Astrocyte (in vitro differentiated cells and primary cell): ENCODE measurements at places on chromosomes 11 and 22.

GRCh38 chr11:115222218-115222862, 281.9 kb downstream of the CADM1 start:
- peaks cover 26% of the 10 kb centered on the region for H3K4me1 ChIP-seq
- DNase-seq = peak; percentile 98
- peak overlapping the region; percentile 44 for H3K27ac ChIP-seq
- no peaks in the 10 kb centered on the region for H3K36me3 ChIP-seq
- no peak overlapping the region for H3K4me3 ChIP-seq

GRCh38 chr22:23306926-23307325, 126.6 kb downstream of the BCR start:
- peaks cover 35% of the 10 kb centered on the region for H3K4me1 ChIP-seq
- DNase-seq = no peak
- H3K27me3 ChIP-seq = no peaks in the 10 kb centered on the region
- peaks cover 4% of the 10 kb centered on the region for H3K36me3 ChIP-seq

DNA sequence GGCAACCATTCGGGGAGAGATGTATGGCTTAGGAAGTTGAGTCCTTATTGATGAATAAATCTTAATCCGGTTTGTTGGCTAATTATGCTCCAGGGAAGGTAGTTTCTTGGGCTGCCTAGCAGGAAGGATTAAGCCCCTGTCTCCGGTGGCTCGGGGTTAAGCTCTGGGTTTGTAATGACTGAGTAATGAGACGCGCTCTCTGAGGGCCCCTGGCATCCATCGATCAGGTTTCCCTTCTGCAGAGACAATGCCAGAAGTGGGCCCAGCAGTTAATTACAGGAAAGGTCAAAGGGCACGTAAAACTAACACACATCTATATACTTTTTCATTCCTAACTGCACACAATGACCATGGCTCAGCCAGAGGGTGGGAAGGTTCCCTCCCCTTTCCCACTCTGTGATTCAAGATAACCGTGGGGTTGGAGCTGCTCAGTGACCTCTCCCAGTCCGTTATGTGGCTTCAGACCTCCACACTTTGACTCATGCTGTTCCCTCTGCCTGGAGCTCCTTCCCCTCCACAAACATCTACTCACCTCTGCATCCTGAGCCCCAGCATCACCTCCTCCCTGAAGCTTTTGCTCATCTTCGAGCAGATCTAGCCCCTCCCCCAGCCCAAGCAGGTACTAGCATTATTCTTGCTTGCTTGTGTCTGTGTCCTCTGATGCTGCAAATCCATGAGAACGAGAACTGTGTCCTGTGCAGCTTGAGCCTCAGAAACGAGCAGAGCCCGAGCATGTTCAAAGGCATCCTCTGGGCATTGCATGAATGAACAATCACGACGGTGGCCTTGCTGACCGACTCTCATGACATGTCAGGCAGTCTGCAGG, 16.6 kb downstream of the SCUBE1 start:
- H3K4me3 ChIP-seq = no peak overlapping the region
- H3K27ac ChIP-seq = no peak overlapping the region
- DNase-seq = no peak
- peaks cover 40% of the 10 kb centered on the region for H3K27me3 ChIP-seq
- no peaks in the 10 kb centered on the region for H3K4me1 ChIP-seq

GRCh38 chr11:57379732-57380131, 1.2 kb downstream of the PRG3 start:
- H3K36me3 ChIP-seq = no peaks in the 10 kb centered on the region
- no peak overlapping the region for H3K27ac ChIP-seq
- no peaks in the 10 kb centered on the region for H3K27me3 ChIP-seq

DNA sequence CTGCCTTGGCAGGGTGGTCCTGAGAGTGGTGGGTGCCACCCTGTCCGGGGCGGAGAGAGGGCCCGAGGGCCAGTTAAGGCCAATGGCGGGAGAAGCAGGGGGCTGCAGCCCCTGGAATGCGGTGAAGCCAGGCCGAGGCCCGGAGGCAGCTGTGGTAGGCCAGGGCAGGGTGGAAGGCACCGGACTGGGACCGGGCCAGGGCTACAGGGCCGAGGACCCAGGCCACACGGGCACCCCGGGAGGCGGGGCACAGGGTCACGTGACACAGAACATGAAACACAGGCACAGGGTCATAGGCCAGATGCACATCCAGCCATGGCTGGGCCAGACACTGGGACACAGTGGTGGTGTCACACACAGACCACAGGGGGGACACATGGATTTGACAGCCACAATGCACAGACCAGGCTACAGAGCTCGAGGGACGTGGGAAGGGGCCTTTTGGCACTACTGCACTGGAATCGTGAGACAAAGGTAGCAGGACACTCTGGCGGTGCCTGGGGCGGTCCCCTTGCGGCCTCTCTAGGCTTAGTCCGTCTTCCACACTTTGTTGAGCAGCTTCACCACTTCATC, 2.8 kb downstream of the SLC25A1 start:
- H3K36me3 ChIP-seq = no peaks in the 10 kb centered on the region
- DNase-seq = no peak
- H3K4me3 ChIP-seq = no peak overlapping the region
- H3K4me1 ChIP-seq = peaks cover 46% of the 10 kb centered on the region
- no peaks in the 10 kb centered on the region for H3K27me3 ChIP-seq

DNA sequence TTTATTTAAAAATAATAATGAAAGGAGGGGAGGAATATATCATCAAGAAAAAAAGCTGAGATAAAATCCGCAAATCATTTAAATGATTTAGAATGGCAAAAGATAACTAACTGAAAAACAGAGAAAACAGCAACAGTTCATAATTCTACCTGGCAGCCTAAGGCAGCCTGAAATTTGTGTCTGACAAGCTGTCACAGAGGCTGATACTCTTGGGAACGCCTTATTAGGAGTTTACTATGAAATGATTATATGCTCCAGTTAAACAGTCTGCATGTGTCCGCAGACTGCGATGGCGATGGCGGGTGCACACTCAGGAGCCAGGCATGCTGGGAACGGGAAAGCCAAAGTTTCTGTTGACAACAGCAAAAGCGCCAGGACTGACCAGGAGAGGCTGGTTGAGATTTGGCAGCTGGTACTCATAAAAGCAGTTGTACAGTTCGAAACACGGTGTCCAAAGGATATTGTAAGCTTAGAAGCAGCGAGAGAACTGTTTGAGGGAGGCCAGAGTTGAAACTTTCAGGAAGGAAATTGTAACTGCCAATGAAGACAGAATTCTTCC, 172.9 kb upstream of the MPPED2 start:
- no peaks in the 10 kb centered on the region for H3K27me3 ChIP-seq
- H3K36me3 ChIP-seq = no peaks in the 10 kb centered on the region
- no peak overlapping the region for H3K27ac ChIP-seq
- no peaks in the 10 kb centered on the region for H3K4me1 ChIP-seq
- DNase-seq = no peak

DNA sequence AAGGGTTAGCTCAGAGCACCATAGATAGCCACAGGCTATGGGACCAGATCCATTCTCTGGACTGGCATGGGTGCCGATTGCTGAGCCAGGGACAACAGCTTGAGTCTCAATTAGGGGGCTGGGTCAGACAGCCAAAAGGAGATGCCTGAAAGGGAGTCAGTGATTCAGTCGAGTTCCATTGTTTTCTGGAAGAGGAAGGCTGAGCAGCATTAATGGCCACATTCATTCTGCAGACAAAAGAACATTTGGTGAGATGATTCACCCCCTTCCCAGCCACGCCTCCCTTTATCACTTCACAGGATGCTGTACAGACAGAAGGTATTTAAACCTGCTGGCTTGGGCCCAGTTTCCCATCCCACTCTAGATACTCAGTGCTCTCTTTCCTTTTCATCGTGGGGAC, 131.9 kb downstream of the ADAMTS15 start:
- H3K36me3 ChIP-seq = no peaks in the 10 kb centered on the region
- peak overlapping the region; percentile 99 for H3K27ac ChIP-seq
- DNase-seq = peak; percentile 99
- H3K4me1 ChIP-seq = peaks cover 31% of the 10 kb centered on the region
- no peak overlapping the region for H3K4me3 ChIP-seq
- no peaks in the 10 kb centered on the region for H3K27me3 ChIP-seq

- H3K36me3 ChIP-seq = no peaks in the 10 kb centered on the region
- peak overlapping the region; percentile 97 for H3K27ac ChIP-seq
- peaks cover 49% of the 10 kb centered on the region for H3K4me1 ChIP-seq
- H3K27me3 ChIP-seq = no peaks in the 10 kb centered on the region
- peak; percentile 94 for DNase-seq
Measured at GRCh38 chr11:28834877-28835276, 726.7 kb downstream of the METTL15 start.

DNA sequence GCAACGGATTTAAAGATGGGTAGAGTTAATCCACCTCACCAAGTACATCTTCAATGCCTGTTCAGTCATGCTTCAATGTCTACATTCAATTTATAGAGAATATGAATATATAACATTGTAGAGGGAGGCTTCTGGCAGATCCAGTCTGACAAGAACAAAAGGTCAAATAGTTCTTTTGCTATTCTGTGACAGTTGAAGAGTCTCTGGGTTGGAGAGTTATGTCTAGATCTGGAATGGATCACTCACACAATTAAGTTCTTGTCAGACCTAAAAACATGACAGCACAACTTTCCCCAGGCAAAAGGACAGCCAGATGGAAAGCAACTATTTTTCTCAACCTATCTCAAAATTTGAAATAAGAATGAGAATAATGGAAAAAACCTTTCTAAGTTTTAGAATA, 15.3 kb upstream of the GAB2 start:
- H3K36me3 ChIP-seq = no peaks in the 10 kb centered on the region
- no peak overlapping the region for H3K4me3 ChIP-seq
- no peaks in the 10 kb centered on the region for H3K27me3 ChIP-seq
- H3K4me1 ChIP-seq = no peaks in the 10 kb centered on the region

DNA sequence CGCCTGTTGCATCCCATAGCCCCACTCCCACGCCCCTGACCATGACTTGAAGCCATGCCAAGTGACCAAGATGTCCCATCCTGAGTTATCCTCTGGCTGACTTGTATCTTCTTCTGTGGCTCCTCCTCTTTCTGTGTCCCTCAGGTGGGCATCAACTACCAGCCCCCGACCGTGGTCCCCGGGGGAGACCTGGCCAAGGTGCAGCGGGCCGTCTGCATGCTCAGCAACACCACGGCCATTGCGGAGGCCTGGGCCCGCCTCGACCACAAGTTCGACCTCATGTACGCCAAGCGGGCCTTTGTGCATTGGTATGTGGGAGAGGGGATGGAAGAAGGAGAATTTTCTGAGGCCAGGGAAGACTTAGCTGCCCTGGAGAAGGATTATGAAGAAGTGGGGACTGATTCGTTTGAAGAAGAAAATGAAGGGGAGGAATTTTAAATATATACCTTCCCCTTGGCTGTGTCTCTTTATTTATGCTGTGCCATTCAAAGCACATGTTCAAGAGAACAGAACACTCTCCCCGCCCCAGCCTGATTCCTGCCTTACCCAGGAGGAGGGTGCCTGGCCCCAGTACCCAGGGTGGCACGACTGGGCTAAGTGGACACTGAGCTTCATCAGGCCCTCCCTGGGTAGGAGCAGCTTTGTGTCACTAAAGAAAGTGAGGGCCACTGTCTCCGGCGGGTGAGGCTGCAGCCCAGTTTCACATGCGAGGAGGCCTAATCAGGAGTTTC, 19.1 kb upstream of the USP18 start:
- H3K27me3 ChIP-seq = no peaks in the 10 kb centered on the region
- H3K4me1 ChIP-seq = no peaks in the 10 kb centered on the region
- no peak for DNase-seq
- H3K4me3 ChIP-seq = no peak overlapping the region
- H3K36me3 ChIP-seq = no peaks in the 10 kb centered on the region
- H3K27ac ChIP-seq = no peak overlapping the region

DNA sequence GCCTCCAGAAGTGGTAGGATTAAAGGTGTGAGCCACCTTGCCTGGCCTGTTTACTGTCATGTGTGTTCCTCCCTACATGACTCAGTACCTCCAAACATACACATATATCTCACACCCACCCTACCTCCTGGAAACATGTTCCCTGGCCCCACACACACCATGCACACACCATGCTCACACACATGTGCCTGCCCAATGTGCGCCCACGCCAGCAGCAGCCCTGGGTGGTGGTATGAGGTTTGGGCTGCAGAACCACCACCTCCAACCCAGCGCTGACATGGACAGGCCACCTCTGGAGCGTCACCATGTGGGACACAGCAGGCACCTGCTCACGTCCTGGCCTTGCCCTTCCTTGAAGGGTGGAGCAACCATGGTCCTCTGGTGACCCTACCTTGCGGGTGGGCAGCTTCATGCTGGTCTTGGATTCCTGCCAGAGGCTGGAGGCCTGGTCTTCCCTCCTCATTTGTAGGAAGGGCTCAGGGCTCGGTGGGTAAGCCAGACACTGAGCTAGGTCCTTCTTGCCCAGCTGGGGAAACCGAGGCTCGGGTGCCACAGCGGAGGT, 37.9 kb downstream of the KIAA1671 start:
- no peaks in the 10 kb centered on the region for H3K27me3 ChIP-seq
- H3K4me3 ChIP-seq = no peak overlapping the region
- no peaks in the 10 kb centered on the region for H3K36me3 ChIP-seq
- no peak overlapping the region for H3K27ac ChIP-seq

GRCh38 chr22:37986371-37986770, 2.0 kb upstream of the SOX10 start:
- no peaks in the 10 kb centered on the region for H3K36me3 ChIP-seq
- H3K27me3 ChIP-seq = no peaks in the 10 kb centered on the region
- DNase-seq = no peak
- no peaks in the 10 kb centered on the region for H3K4me1 ChIP-seq

DNA sequence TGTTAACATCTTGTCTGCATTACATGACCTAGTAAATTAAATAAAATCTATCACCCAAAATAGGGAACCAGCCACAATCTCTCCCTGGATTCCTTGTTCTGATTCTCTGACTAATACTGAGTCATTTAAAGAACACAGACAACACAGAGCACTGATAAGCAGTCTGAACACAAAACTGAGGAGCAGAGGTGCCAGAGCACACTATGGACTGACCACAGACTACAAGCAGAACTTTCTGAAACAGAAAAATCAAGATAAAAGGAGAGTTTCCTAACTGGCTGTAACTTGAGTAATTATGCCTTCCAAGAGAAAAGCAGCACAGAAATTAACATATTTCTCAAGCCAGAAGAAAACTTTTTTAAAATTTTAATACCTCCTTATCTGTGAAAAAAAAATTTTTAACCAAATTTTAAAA, 128.8 kb downstream of the SGSM3 start:
- H3K4me1 ChIP-seq = peaks cover 28% of the 10 kb centered on the region
- no peak overlapping the region for H3K4me3 ChIP-seq
- DNase-seq = peak; percentile 99
- H3K36me3 ChIP-seq = no peaks in the 10 kb centered on the region
- no peaks in the 10 kb centered on the region for H3K27me3 ChIP-seq
